ENCODE measurements at places on chromosomes 4 and X.

GRCh38 chr4:145734576-145735346 is 54.8 kb downstream of the C4orf51 start:
- no peak for DNase-seq

GRCh38 chrX:148552775-148553174 is 52.4 kb downstream of the AFF2 start:
- no peak for DNase-seq

DNA sequence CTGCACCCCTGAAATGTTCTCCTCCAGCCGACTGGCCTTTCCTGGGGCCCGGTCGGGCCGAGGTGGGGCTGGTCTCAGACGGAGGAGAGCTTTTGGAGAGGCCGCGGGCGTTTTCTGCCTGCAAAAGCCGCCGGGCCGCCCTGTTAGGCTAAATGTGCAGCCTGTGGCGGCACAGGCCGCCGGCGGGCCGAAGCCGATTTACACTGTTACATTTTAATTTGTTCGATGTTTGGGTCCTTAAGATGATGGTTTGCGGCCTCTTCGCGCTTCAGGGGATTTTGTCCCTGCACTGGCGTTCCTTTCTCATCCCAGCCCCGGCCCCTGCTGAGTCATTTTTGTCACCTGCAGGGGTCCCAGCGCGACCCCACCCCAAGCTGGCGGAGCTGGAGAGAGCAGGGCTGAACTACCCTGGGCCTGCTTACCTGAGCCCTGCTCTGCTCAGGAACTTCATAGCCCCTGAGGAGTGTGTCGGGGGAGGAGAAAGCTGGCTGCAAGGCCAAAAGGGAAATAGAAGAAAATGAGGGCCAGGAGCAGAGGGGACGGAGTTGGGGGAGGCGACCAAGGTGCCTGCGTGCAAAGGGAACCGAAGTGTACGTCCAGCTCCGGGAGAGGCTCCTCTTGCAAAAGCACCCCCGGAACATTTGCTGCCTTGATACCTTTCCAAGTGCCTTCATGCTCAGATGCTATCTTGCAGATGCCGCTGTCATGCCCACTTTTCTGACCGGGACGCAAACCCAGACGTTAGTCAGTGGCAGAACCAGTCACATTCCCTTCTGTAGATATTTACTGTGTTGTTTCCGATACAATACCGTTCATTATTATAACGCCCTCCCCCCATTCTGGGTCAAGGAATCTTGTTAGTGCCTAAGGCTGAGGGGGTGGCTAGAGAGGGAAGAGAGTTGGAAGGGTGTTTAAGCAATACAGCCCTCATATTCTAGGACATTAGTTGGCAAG is 977 bp upstream of the RBBP7 start:
- no peak for DNase-seq

DNA sequence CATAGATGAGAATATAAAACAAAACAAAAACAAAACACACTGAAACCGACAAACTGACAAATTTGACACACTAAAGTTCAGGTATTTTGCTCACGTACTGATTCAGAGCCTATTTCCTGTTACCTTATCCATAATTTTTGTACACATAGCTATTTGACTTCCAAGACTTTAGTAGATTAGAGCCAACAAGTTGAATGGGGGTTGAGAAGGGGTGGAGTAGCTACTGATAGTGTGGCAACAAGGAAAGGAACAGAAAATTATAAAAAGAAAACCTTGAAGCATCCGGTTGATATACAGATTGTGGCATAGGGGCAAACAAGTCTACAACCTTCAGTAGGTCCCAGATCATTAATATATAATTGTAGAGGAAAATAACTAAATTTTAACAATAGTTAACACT is 92.3 kb upstream of the RASGEF1B start:
- no peak for DNase-seq

DNA sequence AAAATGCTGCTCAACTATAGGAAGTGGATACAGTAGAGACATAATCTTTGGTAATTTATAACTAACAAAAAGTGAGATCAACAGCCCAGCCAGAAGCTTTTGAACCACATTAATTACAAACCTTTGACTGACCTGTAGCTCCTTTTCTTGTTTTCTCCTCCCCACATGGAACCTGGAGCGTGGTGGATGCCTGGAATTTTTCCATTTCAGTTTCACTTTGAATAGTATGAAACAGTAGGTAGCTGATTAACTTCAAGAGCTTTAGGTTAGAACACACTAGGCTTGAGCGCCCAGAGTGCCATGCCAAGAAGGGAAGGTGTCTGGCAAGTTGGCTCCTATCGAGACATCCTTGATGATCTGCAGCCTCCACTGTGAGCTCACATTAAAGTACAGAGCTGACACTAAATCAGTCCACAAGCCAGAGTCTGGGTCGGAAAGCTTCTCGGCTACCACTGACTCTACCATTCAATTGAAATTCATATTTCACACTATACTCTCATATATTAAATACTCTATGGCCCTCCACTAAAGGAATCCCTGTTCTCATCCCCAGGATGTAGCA is 143.4 kb downstream of the GLRA2 start:
- DNase-seq, result no peak

DNA sequence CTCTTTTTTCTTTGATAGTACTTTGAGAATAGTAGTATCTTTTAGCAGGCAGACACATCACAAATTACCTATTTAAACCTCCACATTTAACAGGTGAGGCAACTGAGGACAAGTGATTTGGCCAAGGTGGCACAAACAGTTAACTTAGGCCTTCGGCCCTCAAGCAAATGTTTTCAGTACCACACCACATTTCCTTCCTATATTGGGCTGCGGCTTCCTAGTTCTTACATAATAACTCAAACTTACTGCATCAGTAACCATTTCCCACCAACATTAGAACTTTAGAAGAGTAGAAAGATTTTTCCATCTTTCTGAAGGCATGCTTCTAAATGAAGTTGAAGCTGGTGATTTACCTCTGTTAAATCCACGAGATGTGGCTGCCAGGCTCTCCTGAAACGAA is 63.2 kb upstream of the SLC4A4 start:
- no peak for DNase-seq

GRCh38 chr4:71553605-71554004 is 214.8 kb downstream of the SLC4A4 start:
- no peak for DNase-seq

DNA sequence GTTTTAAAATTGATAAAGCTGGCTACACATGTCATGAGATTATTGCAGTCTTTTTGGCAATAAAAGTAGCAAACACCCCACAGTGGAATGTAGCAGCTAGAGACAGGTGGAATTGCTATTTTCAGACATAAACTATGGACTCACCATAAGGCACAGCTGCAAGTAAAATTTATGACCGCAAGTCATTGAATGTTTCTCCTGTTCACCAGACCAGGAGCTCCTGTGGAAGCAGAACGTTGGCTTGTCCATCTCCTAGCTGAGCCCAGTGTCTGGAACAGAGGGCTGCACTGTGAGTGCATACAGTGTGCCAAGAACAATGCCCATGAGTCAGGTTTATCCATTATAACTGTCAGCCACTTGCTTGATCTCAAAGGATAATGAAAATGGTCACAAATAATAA is 538.2 kb downstream of the INPP4B start:
- DNase-seq, result no peak

DNA sequence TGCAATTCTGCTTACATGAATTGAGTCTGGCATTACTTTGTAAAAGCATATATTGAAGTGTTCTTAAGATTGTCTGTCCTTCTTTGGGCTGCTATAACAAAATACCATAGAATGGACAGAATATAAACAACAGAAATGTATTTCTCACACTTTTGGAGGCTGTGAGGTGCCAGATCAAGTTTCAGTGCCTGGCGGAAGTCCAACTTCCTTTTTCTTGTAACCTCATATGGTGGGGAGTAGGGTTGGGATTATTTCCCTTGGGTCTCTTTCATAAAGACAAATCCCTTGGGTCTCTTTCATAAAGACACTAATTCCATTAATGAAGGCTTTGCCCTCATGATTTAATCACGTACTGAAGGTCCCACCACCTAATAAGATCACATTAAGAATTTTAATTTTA is 199.3 kb upstream of the GRID2 start:
- no peak for DNase-seq

DNA sequence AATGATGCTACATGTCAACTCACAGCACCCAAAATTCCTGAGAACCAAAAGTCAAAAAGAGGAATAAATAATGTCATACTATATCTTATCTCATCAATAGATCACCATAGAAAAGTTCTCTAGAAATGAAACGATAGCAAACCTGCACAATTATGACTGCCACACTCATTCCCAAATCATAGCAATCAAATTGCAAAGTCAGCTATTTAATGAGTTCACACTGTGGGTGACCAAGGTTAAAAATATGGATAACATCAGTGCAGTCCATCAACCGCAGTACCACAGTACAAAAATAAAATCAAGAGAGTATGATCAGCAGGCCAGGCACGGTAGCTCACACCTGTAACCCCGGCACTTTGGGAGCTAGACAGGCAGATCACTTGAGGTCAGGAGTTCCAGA is 62.3 kb downstream of the ATRX start:
- DNase-seq, result no peak

DNA sequence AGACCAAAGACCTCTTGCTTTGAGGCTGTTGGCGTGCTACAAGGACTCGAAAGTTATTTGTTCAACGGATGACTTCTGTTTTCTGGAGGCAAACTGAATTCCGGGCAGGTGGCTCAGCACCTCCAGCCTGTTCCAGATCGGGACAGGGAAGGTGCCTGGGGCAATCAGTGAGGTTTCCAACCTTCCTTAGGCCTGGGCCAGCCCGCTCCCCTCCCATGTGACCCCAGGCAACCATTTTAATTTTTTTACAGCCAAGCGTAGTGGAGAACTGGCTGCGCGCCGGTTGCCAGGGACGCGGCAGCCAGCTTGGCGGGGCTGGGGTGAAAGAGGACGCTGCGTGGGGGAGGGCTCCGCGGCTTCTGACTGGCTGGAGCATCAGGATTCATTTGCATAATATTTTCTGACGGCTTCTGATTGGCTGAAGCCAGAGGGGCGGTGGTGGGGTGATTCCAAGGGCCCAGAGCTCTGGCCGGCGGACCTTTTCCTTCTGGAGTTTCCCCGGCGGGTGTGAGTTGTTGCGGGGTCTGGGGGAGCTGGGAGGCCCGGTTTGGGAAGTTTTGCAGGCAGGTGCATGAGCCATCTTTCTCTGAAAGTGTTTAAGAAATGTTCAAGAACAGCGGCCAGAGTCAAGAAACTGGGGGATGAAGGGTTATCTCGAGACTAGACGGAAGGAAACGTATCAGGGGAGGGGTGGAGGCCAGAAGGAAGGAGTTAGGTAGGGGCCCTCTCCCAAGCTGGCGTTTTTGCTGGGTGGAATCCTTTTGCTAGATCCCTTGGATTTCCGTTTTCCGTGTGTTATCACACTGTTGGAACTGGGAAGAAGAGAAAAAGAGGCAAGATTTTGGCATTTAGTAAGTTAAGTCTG is at the start of gene MID1IP1:
MID1IP1 (plus strand) TSS at position 479 of the 865 bp plus-strand sequence. CDS start 3,488 bp downstream, outside the sequence.
- no peak for DNase-seq

DNA sequence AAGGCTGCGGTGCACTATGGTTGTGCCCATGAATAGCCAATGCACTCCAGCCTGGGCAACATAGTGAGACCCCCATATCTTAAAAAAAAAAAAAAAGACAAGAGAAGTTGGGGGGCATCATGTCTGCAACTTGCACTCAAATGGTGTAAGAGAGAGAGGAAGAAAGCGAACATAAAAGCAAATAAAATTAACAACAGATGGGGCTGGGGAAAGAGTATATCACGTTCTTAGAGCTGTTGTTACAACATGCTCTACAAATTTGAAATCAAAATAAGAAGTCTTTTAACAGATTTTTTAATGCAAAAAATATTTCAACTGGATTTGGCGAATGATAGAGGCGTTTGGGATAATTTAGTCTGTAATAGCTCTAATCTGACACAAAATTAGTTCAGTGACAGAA is 144.9 kb downstream of the FNIP2 start:
- no peak for DNase-seq

DNA sequence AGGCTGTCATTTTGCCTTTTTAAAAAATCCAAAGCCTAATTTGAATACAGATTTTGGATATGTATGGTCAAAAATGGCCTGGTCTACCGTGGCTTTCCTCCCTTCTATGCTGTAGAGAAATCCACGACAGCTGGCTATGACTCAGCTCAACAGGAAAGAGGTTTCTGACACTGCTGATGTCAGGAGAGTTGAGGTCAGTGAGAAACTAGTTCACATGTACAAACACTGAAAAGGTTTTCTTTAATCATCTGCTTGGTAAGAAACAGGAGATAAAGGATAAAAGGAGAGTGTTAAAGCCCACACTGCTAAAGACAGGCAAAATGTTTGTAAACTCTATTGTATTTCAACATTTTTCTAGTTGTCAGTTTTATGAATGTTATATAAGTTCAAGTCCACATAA is 113.9 kb downstream of the NYX start:
- no peak for DNase-seq

GRCh38 chrX:121871122-121871521 is 823.7 kb downstream of the GLUD2 start:
- DNase-seq, result no peak

DNA sequence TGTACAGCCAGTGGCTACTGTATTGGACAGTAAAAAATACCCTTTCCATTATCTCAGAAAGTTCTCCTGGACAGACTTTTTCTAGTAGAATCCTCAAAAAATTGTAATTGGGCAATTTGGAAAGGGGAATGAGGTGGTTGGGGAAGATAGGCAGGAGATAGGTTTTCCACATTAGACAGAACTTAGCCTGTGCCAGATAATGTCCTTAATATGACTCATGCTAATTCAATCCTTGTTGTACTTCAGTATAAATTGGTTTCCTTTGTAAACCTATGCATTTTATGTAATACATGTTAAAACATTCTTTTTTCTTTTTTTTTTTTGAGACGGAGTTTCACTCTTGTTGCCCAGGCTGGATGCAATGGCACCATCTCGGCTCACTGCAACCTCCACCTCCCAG is 8.9 kb downstream of the EIF4E start:
- DNase-seq, result no peak

DNA sequence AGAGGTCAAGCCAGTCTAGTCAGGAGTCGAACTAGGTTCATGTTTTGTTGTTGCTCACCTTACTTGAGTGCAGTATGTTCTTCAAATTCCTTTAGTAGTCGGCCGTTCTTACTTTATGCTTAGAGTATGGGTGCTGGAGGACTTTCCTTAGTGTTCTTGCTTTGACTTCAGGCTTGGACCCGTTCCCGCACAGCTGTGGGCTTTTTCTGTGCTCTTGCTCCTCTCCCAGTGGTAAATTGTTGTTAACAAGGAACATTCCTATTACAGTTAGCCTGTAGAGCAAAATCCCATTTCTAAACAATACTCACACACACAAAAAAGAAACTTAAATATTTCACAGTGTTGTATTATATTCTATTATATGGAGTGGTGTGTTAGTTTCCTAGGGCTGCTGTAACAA is 113.5 kb downstream of the RAP1GDS1 start:
- DNase-seq, result no peak

Measured in stimulated activated CD8-positive, alpha-beta memory T cell treated with anti-CD3 and anti-CD28 coated beads, Interleukin-7, amount 100 ng/mL, for 1 hour (primary cell).